A673 (cell line): ENCODE measurements at places on chromosomes 3 and 15.

DNA sequence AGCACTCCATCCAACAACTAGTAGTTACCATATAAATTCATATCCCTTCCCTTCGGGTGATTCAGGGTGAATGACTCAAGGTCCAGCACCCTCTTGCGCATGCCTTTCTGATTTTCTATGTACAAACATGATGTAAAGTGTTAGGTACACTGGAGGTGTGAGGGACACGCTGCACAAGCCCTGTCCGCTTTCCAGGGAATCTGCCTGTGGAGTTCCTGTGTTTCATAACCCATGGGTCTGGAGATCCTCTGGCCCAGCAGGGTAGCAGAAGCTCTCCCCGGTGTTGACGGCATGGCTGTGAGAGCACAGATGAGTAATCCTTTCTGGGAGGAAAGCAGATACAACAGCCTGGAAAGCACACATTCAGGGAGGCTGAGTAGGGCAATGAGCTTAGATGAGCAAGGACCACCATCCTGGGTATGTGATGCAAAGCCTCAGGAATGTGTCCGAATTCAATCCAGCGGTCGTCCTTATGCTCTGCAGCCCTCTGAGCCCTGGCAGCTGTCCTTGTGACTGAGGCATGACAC, 142.9 kb upstream of the TP63 start:
- H3K27me3 ChIP-seq: no peaks in the 10 kb centered on the region
- H3K27ac ChIP-seq: peak overlapping the region; percentile 44
- DNase-seq: peak; percentile 64
- no peaks in the 10 kb centered on the region for H3K36me3 ChIP-seq
- peaks cover 16% of the 10 kb centered on the region for H3K4me1 ChIP-seq
- H3K4me3 ChIP-seq: no peak overlapping the region

DNA sequence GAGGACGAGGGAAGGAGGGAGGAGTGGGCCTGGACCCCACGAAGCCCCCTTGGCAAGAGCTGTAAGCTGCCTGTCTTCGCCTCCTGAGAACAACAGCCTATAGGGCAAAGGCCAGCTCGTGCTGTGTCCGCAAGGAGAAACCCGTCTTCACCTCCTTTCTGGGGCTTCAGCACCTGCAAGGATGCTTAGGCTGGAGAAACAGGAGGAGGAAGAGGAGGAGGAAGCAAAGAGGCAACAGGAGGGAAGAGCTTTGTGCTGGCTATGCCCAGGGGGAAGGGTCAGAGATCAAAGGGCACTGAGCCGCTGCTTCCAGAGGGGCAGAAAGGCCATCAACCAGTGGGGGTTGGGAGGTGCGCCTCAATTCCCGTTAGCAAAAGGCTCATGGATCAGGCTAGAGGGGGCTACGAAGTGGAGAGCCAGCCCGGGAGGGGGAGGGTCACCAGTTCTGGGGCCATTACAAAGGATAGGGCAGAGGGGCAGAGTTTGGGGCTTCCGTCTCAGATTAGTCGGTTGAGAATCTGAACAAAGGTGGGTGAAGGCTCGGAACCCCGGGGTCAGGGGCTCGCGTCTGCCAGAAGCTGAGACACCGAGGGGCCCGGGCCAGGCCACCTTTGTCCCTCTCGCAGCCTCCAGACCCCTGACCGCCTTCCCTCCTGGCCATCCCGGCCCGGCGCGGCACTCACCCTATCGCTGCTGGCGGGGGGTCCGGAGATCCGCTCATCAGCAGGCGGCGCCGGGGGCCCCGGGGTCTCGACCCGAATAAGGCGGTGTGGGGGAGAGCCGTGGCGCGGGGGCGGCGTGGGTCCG, 792 bp downstream of the SHF start:
- H3K27me3 ChIP-seq: no peaks in the 10 kb centered on the region
- H3K4me3 ChIP-seq: peak overlapping the region; percentile 89
- H3K36me3 ChIP-seq: no peaks in the 10 kb centered on the region
- peaks cover 43% of the 10 kb centered on the region for H3K4me1 ChIP-seq
- peak overlapping the region; percentile 84 for H3K27ac ChIP-seq
- no peak for DNase-seq

DNA sequence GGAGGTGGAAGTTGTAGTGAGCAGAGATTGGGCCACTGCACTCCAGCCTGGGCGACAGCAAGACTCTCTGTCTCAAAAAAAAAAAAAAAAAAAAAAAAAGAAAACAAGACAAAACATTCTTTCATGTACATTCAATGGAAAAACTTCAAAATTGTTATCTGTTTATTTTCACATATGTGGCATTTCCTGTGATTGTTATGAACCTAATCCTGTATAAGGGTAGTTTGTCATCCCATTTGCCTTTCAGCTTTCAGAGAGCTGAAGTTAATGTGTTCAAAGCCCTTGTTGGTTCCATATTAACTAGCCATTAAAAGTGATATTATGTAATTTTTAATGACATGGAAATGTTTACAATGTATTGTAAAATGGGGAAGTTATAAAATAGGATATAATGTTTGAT, 17.3 kb upstream of the NCK1 start:
- H3K36me3 ChIP-seq: no peaks in the 10 kb centered on the region
- no peak overlapping the region for H3K4me3 ChIP-seq
- DNase-seq: no peak
- peak overlapping the region; percentile 48 for H3K27ac ChIP-seq
- H3K27me3 ChIP-seq: no peaks in the 10 kb centered on the region

- H3K4me3 ChIP-seq: no peak overlapping the region
- H3K4me1 ChIP-seq: no peaks in the 10 kb centered on the region
- peaks cover 7% of the 10 kb centered on the region for H3K27me3 ChIP-seq
- peak; percentile 23 for DNase-seq
Observed at GRCh38 chr3:119420196-119420595, 43.2 kb downstream of the TMEM39A start.

GRCh38 chr15:90683371-90683770, 33.8 kb upstream of the BLM start:
- no peaks in the 10 kb centered on the region for H3K27me3 ChIP-seq
- no peak overlapping the region for H3K4me3 ChIP-seq
- no peak overlapping the region for H3K27ac ChIP-seq
- no peaks in the 10 kb centered on the region for H3K36me3 ChIP-seq

DNA sequence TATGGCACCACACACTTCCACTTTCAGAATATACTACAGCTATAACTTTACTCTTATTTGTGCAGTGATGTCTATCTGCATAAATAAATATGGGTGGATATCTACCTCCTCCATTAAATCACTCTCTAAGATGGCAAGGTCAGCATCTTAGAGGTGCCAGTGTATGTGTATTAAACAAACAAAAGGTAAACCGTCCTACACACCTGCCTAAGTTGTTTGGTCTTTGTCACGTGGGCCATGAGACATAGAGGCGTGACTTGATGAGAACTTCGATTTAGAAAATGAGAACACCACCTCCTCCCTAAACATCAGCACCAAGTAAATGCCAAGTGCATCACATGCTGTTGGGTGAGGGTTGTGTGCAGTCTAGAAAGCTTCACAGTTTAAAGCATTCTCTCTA, 310.6 kb downstream of the GRM7 start:
- H3K4me1 ChIP-seq: no peaks in the 10 kb centered on the region
- no peak for DNase-seq
- no peak overlapping the region for H3K4me3 ChIP-seq
- H3K27me3 ChIP-seq: no peaks in the 10 kb centered on the region
- H3K36me3 ChIP-seq: no peaks in the 10 kb centered on the region

- no peak for DNase-seq
- no peaks in the 10 kb centered on the region for H3K27me3 ChIP-seq
- H3K4me3 ChIP-seq: no peak overlapping the region
- H3K27ac ChIP-seq: no peak overlapping the region
- no peaks in the 10 kb centered on the region for H3K36me3 ChIP-seq
Observed at GRCh38 chr15:37076543-37076942, 23.8 kb downstream of the MEIS2 start.

DNA sequence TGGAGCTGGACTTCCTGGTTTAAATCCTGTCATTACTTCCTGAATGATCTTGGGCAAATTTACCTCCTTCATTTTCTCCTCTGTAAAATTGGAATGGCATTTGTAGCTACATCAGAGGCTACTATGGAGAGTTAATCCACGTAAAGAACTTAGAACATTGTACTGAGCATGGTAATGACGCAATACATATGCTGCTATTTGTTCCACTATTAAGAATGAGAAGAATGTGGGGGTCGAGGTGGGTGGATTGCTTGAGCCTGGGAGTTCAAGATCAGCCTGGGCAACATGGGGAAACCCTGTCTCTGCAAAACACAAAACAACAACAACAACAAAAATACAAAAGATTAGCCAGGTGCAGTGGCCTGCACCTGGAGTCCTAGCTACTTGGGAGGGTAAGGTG, 250.6 kb downstream of the RYR3 start:
- peaks cover 24% of the 10 kb centered on the region for H3K27me3 ChIP-seq
- no peak overlapping the region for H3K27ac ChIP-seq
- no peaks in the 10 kb centered on the region for H3K4me1 ChIP-seq

DNA sequence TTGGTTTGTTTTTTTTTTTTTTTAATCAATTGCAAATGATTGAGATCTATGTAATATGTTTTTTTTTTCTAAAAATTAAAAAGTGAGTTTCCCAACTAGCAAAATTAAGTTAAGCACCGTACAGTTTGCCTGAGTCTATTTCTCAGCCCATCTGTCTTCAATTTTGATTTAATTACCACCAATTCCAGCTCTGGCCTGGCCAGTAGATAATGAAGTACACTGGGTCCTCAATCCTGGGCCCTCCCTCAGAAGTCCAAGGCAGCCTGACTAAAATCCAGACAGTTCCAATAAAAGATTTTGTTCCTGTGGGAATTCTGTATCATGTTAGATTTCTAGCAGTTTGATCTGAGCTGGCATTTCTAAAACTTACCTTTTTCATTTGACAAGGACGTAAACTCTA, 887.2 kb downstream of the NAALADL2 start:
- H3K27ac ChIP-seq: no peak overlapping the region
- no peaks in the 10 kb centered on the region for H3K4me1 ChIP-seq
- no peak for DNase-seq
- H3K4me3 ChIP-seq: no peak overlapping the region
- no peaks in the 10 kb centered on the region for H3K36me3 ChIP-seq
- H3K27me3 ChIP-seq: no peaks in the 10 kb centered on the region

GRCh38 chr15:92049290-92049989, 195.9 kb downstream of the SLCO3A1 start:
- no peaks in the 10 kb centered on the region for H3K36me3 ChIP-seq
- no peaks in the 10 kb centered on the region for H3K27me3 ChIP-seq
- H3K4me1 ChIP-seq: no peaks in the 10 kb centered on the region
- DNase-seq: no peak
- no peak overlapping the region for H3K4me3 ChIP-seq

DNA sequence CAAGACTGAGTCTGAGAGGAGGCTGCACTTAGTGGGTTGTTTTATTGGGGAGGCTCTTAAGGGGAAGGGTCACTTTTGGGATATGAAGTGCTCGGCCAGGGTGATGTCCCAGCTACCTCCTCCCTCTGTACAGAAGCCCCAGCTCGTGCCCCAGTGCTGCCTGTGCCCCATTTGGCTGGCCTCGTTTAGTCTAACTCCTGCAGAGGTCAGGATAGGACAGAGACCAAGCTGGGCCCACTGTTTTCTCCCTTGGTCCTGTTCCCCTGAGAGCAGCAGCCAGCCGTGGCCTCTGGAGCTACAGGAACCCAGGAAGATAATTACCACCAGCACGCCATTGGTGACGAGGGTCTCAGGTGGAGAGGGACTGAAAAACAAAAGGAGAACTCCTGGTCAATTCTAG, 18.5 kb downstream of the PLA2G4E start:
- no peak overlapping the region for H3K4me3 ChIP-seq
- no peak for DNase-seq
- no peaks in the 10 kb centered on the region for H3K4me1 ChIP-seq
- H3K27me3 ChIP-seq: no peaks in the 10 kb centered on the region
- no peaks in the 10 kb centered on the region for H3K36me3 ChIP-seq
- no peak overlapping the region for H3K27ac ChIP-seq

DNA sequence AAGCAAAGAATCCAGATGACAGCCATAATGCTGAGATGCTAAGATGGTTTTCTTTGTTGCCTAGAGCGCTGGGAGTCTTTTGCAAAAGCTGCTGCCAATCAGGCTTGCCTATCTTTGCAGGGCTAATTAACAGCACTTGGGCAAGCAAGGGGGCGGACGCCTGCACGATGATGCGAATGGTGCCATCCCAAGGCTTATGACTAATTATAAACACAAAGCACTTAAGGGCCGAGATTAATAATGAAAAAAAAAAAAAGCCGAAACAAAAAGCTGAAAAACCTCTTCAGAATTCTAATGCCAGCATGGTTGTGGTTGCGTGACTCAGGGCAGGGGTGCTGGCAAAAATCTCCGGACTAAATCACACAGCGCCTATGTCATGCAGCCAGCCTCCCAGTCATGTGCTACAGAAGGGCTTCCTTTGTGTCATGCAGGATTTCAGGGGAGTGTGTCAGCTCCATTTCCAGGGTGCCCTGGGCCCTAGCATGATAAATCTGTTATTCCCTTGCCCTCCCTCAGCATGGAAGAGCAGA, 185.0 kb upstream of the ANKRD28 start:
- no peaks in the 10 kb centered on the region for H3K36me3 ChIP-seq
- H3K27me3 ChIP-seq: no peaks in the 10 kb centered on the region
- H3K4me3 ChIP-seq: no peak overlapping the region
- peak; percentile 22 for DNase-seq
- H3K27ac ChIP-seq: no peak overlapping the region
- peaks cover 5% of the 10 kb centered on the region for H3K4me1 ChIP-seq

DNA sequence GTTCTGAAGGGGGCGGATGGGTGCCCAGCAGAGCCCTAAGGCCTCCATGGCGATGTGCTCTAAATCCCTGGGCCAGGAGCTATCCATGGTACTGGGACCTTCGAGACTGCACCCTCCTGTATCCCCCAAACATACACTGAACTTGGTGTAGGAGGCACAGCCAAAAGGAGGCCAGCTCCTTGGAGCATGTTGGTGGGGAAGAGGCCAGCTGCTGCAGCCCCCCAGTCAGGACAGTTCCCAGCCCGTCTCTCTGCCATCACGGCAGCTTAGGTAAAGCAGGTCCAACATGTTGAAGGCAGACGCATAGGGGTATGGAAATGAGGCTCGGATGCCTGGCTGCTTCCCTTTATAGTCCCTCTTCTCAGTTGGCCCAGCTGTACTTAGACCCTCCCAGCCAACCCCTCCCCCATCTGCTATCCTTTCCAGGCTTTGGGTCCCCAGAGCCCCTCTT, 1.8 kb downstream of the CAMKV start:
- no peaks in the 10 kb centered on the region for H3K36me3 ChIP-seq
- H3K27me3 ChIP-seq: no peaks in the 10 kb centered on the region
- peak; percentile 43 for DNase-seq
- no peaks in the 10 kb centered on the region for H3K4me1 ChIP-seq
- H3K4me3 ChIP-seq: no peak overlapping the region

- no peaks in the 10 kb centered on the region for H3K27me3 ChIP-seq
- no peaks in the 10 kb centered on the region for H3K36me3 ChIP-seq
- no peaks in the 10 kb centered on the region for H3K4me1 ChIP-seq
- no peak for DNase-seq
Observed at GRCh38 chr15:25693321-25694238, 169.5 kb downstream of the ATP10A start.

DNA sequence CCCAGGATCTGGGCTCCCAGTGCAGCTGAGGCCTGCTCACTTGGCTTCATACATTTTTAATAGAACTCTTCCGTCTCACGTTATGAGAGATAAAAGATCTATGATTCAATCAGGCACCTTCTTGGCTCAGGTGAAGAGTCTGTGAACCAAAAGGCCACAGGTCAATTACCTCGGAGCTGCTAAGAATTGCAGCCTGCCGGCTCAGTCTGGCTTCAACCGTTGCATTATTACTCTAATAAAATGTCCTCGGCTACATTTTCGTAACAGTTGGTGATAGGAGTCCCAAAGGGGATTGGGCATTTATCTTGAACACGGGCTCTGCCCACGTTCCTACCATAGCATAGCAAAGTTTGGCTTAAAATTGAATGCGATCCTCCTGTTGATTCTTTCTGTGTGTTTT, 176.3 kb downstream of the SLCO3A1 start:
- H3K4me3 ChIP-seq: no peak overlapping the region
- H3K36me3 ChIP-seq: no peaks in the 10 kb centered on the region
- H3K27me3 ChIP-seq: no peaks in the 10 kb centered on the region
- DNase-seq: no peak
